Naive thymus-derived CD4-positive, alpha-beta T cell (primary cell): ENCODE measurements at places on chromosomes 4 and X. TPM values are rescaled to one million over a fixed set of nuclear protein-coding genes. Genes with fewer than 3 reads are reported as not detected.

The FGFRL1 gene
- 0.45 TPM for polyA plus RNA-seq

The MMAA gene
- 15.4 TPM for polyA plus RNA-seq

The FGFR3 gene
- polyA plus RNA-seq, result not detected

The ARHGEF6 gene
- polyA plus RNA-seq, result 88.2 TPM

The BST1 gene
- 0.45 TPM for polyA plus RNA-seq

The TLL1 gene
- not detected for polyA plus RNA-seq

The CDKL5 gene
- polyA plus RNA-seq, result 2.3 TPM

The MCF2 gene
- not detected for polyA plus RNA-seq

The ASMT gene
- polyA plus RNA-seq, result not detected

The POU3F4 gene
- polyA plus RNA-seq, result not detected

The JAKMIP1 gene
- not detected for polyA plus RNA-seq

The PNMA5 gene
- not detected for polyA plus RNA-seq

- H3K27me3 ChIP-seq, result no peaks in the 10 kb centered on the region
- H3K4me1 ChIP-seq, result no peaks in the 10 kb centered on the region
- H3K4me3 ChIP-seq, result no peak overlapping the region
These were observed 515.1 kb upstream of the DIPK2B start for GRCh38 chrX:45715748-45716147.

GRCh38 chr4:106002994-106003393 lies 107.7 kb downstream of the NPNT start:
- no peaks in the 10 kb centered on the region for H3K27me3 ChIP-seq
- no peak overlapping the region for H3K27ac ChIP-seq
- no peak overlapping the region for H3K4me3 ChIP-seq

DNA sequence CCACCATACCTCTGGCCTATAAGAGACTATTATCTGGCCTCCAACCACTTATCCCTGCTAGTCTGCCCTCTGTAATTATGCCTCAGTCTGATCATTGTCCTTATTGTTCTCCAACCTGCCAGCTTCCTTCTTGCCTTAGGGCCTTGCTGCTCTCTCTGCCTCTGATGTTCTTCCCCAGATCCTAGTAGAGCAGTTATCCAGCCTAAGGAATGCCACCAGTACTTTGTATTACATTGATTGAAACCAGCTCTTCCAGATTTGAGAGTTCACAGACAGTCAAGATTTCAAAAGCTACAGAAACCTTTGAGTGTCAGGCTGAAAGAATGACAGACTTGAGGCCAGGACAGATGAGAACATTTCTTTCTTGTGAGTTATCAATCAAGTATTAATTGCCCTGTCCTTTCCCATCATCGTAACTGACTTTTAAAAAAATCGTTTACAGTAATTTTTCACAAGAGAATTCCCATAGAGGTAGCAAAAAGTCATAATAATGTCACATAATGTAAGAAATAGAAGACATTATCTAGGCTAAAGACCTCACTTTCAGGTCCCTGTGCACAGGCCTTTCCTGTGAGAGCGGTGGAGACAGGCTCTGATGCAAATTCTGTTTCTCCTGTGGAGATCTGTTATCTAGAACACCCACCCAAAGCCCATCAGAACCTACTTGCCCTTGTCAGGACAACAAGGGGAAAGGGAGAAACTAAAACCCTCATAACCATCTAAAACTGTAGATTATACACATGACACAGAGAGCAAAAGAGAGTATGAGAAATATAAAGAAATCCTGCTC lies 64.1 kb upstream of the GUCY1A1 start:
- no peak overlapping the region for H3K27ac ChIP-seq
- H3K4me1 ChIP-seq, result no peaks in the 10 kb centered on the region
- DNase-seq, result no peak

DNA sequence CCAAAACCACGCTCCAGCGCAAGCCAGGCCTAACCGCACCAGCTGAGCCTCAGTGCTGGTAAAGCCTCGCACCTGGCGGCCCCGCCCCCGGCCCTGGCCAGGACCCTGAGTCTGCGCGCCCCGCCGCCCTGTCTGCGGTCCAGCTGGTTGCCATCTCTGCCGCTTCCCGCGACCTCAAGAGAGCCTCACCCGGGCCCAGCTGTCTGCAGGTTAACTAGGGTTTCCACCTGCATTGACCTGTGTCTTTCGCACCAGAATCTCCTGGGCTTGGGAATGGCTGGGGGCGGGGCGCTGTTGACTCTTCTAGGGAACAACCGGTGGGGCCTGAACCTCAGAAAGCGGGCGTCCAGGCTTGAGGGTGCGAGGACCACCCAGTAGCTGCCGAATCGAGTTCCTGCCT lies 207.7 kb upstream of the PRPS2 start:
- no peak for DNase-seq
- no peaks in the 10 kb centered on the region for H3K36me3 ChIP-seq
- no peaks in the 10 kb centered on the region for H3K4me1 ChIP-seq

DNA sequence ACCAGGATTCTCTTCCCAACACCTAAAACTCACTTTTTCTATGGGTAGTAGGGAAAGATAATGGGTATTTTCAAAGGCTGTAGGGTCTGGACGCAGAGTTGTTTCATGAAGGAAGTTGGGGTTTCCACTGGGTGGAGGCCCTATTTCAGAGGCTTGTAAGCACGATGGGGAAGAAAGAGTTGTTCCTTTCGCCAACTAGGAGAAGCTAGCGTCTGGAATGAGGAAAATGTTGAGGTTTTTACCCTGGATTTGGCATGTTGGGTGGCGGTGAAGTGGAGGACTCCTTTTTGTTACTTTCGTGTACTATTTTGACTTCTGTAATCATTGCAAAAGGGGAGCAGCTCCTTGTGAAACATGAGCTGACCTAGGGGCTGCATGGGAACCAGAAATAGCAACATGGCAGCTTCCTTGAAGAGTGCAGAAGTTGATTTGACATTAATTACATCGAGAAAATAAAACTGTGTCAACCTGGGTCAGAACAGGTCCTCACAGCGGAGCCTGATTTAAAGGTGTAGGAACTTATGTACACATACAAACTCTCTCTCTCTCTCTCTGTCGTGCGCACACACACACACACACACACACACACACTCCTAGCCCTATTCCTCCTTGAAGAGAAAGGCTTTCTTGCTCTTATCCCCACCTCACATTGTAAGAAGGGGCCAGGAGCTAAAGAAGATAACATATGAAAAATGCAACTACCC lies 19.1 kb downstream of the VSIG4 start:
- H3K27me3 ChIP-seq, result no peaks in the 10 kb centered on the region
- no peaks in the 10 kb centered on the region for H3K36me3 ChIP-seq
- H3K4me1 ChIP-seq, result peaks cover 45% of the 10 kb centered on the region
- H3K27ac ChIP-seq, result no peak overlapping the region
- H3K4me3 ChIP-seq, result no peak overlapping the region

DNA sequence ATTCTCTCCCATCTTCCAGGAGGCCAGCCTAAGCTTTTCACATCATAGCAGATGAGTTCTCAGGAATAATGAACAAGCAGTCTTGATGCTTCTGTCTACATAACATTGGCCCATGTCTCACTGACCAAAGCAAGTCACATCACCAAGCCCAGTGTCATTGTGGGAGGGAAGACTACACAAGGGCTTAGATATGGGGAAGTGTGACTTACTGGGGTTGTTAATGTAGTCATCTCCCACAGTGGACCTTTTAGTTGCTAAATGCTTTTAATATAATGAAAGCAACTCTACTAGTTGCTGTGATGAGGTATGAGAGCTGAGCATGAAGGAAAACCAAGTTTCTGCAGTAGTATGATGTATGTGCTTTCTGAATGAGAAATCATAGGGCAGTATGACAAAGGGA lies 40.5 kb downstream of the TSPAN7 start:
- DNase-seq, result no peak
- no peaks in the 10 kb centered on the region for H3K4me1 ChIP-seq
- no peaks in the 10 kb centered on the region for H3K27me3 ChIP-seq
- no peaks in the 10 kb centered on the region for H3K36me3 ChIP-seq

DNA sequence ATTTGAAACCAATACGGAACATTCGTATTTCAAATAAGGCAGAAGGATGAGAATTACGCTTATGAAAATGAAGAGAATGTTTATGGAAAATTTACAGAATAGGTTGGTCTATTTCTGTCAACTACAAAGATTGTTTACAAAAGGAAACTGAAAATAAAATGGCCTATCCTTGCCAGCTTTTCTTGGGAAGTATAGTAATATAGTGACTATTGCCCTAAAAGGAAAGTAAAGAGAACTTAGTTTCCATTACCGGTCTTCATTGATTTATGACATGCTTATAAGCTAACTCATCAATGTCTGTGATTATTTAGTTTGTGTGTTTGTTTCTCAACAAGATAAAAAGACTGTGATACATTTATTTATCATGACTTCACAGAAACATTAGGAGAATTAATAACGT lies 2.9 kb upstream of the SPRY1 start:
- H3K4me1 ChIP-seq, result no peaks in the 10 kb centered on the region
- H3K36me3 ChIP-seq, result no peaks in the 10 kb centered on the region
- DNase-seq, result no peak
- H3K27me3 ChIP-seq, result no peaks in the 10 kb centered on the region
- H3K4me3 ChIP-seq, result no peak overlapping the region

GRCh38 chr4:63618883-63619718 lies 790.1 kb downstream of the TECRL start:
- H3K27ac ChIP-seq, result no peak overlapping the region
- no peak overlapping the region for H3K4me3 ChIP-seq
- H3K36me3 ChIP-seq, result no peaks in the 10 kb centered on the region
- no peak for DNase-seq
- H3K27me3 ChIP-seq, result no peaks in the 10 kb centered on the region

GRCh38 chr4:78749972-78750727 lies 26.0 kb upstream of the BMP2K start:
- no peaks in the 10 kb centered on the region for H3K27me3 ChIP-seq
- H3K27ac ChIP-seq, result no peak overlapping the region
- H3K4me1 ChIP-seq, result no peaks in the 10 kb centered on the region
- H3K36me3 ChIP-seq, result no peaks in the 10 kb centered on the region
- no peak overlapping the region for H3K4me3 ChIP-seq

GRCh38 chr4:6378493-6379445 lies 93.6 kb downstream of the PPP2R2C start:
- no peak for DNase-seq
- no peaks in the 10 kb centered on the region for H3K27me3 ChIP-seq
- H3K4me3 ChIP-seq, result no peak overlapping the region
- H3K4me1 ChIP-seq, result no peaks in the 10 kb centered on the region
- no peak overlapping the region for H3K27ac ChIP-seq
- H3K36me3 ChIP-seq, result no peaks in the 10 kb centered on the region

GRCh38 chr4:125573368-125573767 lies 258.6 kb downstream of the FAT4 start:
- H3K27ac ChIP-seq, result no peak overlapping the region
- H3K4me1 ChIP-seq, result no peaks in the 10 kb centered on the region
- H3K27me3 ChIP-seq, result no peaks in the 10 kb centered on the region
- DNase-seq, result no peak
- no peak overlapping the region for H3K4me3 ChIP-seq

DNA sequence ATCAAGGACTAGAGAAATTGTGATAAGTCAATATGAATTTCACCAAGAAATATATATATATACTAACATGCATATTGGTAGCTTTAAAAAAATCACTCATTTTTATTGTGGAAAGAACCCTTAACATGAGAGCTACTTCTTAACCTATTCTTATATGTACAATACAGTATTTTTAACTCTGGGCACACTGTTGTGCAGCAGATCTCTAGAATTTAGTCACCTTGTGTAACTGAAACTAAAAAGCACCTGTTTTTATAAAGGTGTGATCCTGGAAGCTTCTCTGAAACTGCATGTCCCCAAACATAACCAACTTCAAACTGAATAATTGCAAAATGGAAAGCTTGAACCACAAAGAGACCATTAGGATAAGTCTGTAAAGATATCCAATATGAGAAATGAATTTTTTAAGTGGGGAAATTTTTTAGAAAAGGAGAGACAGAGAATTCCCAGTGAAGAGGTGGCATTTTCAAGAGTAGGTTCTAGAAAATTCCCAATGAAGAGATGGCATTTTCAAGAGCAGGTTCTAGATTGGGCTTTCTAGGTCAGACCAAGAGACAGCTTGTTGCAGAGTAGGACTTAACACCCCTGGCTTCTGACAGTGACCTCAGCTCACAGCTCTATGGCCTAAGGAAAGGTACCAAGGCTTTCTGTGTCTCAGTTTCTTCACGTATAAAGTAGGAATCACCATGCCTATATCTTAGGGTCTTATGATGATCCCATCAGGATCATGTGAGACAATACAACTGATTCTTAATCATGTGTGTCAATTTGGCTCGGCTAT lies 22.0 kb upstream of the PPARGC1A start:
- no peaks in the 10 kb centered on the region for H3K4me1 ChIP-seq
- no peak overlapping the region for H3K4me3 ChIP-seq
- no peak for DNase-seq

- no peaks in the 10 kb centered on the region for H3K36me3 ChIP-seq
- H3K27me3 ChIP-seq, result no peaks in the 10 kb centered on the region
- H3K27ac ChIP-seq, result no peak overlapping the region
These were observed 84.6 kb downstream of the THOC2 start for GRCh38 chrX:123648028-123648810.

DNA sequence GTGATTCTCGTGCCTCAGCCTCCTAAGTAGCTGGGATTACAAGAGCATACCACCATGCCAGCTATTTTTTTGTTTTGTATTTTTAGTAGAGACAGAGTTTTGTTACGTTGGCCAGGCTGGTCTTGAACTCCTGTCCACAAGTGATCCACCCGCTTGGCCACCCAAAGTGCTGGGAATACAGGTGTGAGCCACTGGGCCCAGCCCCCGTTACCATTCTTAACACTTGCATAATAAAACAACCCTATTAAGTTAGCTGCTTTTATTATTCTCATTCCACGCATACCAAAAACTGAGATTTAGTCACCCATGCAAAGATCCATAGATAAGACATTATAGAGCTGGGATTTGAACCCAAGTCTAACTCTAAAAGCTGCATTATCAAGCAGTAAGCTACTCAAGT lies 6.0 kb upstream of the TEX13A start:
- no peak overlapping the region for H3K27ac ChIP-seq
- no peaks in the 10 kb centered on the region for H3K4me1 ChIP-seq
- H3K27me3 ChIP-seq, result no peaks in the 10 kb centered on the region

DNA sequence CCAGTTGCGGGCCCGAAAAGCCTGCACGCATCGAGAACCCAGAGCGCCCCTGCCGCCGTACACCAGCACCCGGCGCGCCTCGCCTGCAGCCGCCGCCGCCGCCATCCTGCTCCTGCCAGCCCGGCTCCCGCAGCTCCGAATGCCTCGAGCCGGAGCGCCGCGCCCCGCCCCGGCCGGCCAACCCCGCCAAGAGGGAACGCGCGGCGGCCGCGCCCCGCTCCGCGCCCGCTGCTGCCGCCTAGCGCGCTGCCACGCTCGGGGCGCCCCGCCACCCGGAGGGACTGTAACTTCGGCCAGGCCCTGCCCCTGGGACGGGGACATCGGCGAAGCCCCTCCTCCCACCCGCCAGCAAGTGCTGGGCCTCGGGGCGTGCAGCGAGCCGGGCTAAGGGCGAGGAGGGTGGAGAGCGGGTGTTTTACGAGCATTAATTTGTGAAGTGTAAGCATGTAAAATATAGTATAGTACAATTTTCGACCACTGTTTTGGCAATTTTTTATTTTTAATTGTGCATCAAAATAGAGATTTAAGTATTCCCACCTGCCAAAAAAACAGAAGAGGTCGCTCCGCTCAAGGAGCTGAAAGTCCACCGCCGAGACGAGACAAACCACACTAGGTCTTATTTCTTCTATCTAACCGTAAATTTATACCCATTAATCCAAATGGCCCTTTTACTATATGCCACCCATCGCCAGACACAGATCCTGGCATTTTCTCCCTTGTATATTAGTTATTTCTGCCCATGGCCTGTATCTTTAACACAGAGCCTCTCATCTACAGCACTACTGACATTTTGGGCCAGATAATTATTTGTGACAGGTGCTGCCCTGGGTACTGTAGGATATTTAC lies at the start of gene QDPR:
Gene QDPR, minus strand, starts transcription at position 141 of the 846 bp plus-strand sequence. Its CDS starts 36 bp downstream, at position 105.
- H3K27me3 ChIP-seq, result no peaks in the 10 kb centered on the region
- peak; percentile 55 for DNase-seq
- peak within 1 kb of the TSS; percentile 94 for H3K4me3 ChIP-seq
- no peaks in the 10 kb centered on the region for H3K36me3 ChIP-seq
- H3K27ac ChIP-seq, result peak within 1 kb of the TSS; percentile 69
- peaks cover 10% of the 10 kb centered on the region for H3K4me1 ChIP-seq
